ENCODE measurements at places on chromosomes 7 and 10.

- DNase-seq, result no peak
Observed at GRCh38 chr7:42128703-42129102, 108.3 kb downstream of the GLI3 start.

- peak; percentile 56 for DNase-seq
Observed at GRCh38 chr10:36048236-36048635, 406.1 kb upstream of the FZD8 start.

GRCh38 chr7:100358027-100358856 is at the start of gene PILRB:
PILRB (plus strand) TSS chr7:100358117; CDS start chr7:100358303, 186 bp downstream.
- DNase-seq, result no peak

DNA sequence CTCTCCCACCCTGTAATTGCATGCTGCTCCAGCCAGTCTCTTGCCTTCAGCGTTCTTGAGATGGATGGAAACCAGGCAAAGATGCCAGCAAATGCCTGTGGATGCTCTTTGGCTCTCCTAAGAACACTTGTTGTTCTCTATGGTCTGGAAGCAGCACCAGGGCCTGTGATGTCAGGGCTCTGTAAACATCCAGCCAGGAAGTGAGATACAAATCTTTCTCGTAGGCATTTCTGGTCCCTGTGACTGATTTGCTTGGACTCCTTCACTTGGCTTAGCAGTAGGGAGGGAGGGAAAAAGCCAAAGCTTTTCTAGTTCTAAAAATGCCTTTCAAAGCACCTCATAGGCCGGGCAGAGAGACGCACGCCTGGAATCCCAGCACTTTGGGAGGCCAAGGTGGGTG is 201.3 kb downstream of the REEP3 start:
- peak; percentile 68 for DNase-seq

GRCh38 chr7:101453617-101454016 is 90.9 kb downstream of the COL26A1 start:
- no peak for DNase-seq

DNA sequence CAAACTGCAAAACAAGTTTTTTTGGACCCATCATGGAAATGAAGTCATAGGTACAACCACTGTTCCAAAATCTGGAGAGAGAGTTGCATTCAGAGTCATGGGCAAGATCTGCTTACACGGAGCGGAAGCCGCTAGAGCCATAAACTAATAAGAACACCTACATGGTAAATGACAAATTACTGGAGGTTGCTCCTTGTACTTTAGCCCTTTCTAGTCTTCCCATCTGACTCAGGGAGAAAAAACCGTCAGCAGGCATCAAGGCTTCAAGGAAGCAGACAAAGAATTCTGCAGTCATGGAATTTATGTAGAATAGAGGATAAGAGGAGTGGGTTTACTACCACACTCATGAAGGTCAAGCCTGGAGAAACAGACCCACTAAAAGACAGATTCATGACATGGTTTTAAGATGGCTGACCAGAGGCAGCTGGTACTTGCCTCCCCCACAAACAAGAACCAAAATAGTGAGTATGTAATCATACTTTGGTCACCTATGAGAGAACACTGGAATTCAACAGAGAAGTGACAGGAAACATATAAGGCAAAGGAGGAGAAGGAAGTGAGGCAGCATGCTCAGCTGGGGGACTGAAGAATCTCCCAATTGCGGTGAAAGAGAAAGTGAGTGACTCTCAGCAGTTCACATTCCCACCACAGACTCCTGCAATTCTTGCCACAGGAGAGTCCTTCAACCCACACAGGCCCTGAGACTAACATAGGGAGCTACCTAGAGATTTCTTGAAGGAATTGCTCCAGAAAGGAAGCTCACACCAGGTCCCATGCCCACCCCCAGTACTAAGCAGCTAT is 42.4 kb upstream of the ASAH2 start:
- no peak for DNase-seq

DNA sequence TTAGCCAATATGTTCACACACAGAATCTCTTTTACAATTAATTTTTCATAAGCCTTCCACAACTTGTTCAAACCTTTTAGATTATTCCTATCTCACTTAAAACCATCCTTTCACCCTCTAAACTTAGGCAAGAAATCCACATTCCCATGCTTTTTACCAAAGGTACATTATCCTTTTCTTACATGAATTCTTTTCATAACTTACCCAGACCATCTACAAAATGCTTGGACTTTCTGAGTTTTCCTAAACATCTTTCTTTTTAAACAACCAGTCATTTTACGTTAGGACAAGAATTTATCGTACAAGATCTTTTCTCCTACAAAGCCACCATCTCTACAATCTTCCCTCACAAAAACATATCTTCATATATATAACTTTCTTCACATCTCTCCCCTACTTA is 18.8 kb upstream of the GARS1 start:
- DNase-seq, result no peak

DNA sequence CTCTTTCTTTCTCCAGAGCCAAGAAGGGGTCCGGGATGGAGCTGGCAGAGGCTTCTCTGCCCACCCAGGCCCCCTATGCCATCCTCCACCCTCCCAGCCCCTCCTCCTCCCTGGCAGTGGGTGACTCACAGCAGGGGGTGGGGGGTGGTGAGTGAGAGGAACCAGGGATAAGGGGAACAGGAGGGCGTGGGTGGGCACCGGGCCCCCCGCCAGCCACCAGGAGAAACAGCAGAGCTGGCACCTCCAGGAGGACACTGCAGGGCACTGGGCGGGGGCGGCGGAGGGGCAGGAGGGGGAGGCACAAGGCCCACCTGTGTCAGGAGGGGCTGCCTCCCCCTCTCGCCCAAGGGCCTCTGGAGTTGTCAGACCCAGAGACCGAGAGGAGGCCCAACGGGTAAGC is 56.0 kb downstream of the CAMK2B start:
- DNase-seq, result no peak

DNA sequence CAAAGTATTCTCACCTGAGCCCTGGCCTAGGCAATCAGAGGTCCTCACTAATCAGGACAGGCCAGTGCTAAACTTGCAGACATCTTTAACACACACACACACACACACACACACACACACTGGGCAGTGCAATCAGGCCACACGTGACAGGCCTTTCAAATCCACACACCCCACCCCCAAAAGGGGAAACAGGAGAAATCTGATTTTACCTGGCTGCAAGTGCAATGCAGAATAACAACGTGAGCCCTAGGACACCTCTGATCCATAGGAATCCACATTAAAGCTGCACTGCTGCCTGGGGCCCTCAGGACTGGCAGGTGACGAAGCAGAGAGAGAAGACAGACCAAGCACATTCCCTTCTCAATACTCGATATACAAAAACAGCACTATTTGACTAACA is 218.9 kb downstream of the FAM107B start:
- no peak for DNase-seq

GRCh38 chr10:96632974-96633710 is 46.3 kb upstream of the TM9SF3 start:
- DNase-seq, result no peak

DNA sequence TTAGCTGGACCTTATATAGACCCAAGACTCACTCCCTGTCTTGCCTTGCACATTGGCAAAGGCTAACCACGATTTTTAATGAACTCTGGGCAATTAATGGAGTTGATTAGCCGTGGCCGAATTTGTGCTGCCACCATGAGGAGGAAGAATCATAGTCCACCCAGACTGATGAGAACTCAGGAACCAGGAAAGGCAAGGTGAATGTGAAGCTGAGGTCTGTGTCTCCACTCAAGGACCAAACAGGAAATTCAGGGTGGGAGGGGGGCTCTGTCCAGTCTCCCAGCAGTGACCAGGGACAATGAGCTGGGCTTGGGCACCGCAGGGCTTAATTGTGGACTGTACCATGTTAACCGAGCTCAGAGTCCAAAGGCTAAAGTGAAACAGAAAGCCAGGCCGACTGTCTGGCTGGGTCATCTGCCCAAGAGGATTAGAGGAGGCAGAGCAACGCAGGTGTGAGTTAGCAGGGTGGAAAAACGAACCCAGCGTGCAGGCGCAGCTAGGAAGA is 127.0 kb upstream of the JCAD start:
- peak; percentile 46 for DNase-seq
